Astrocyte (in vitro differentiated cells and primary cell): ENCODE measurements at places on chromosomes 4 and X. TPM values are rescaled to one million over a fixed set of nuclear protein-coding genes. Genes with fewer than 3 reads are reported as not detected.

GRCh38 chr4:22573198-22573597 is 57.3 kb upstream of the ADGRA3 start:
- H3K4me1 ChIP-seq: no peaks in the 10 kb centered on the region
- H3K27ac ChIP-seq: no peak overlapping the region
- no peak for DNase-seq

- no peak for DNase-seq
- no peaks in the 10 kb centered on the region for H3K36me3 ChIP-seq
- H3K27me3 ChIP-seq: no peaks in the 10 kb centered on the region
- H3K4me1 ChIP-seq: no peaks in the 10 kb centered on the region
- H3K27ac ChIP-seq: no peak overlapping the region
Measured at GRCh38 chrX:118654331-118654730, 73.1 kb upstream of the IL13RA1 start.

- no peak overlapping the region for H3K27ac ChIP-seq
- H3K4me1 ChIP-seq: no peaks in the 10 kb centered on the region
- no peaks in the 10 kb centered on the region for H3K36me3 ChIP-seq
- H3K27me3 ChIP-seq: no peaks in the 10 kb centered on the region
- peak; percentile 23 for DNase-seq
Measured at GRCh38 chr4:148216866-148217814, 225.1 kb downstream of the NR3C2 start.

- no peak overlapping the region for H3K4me3 ChIP-seq
- no peak overlapping the region for H3K27ac ChIP-seq
- H3K27me3 ChIP-seq: no peaks in the 10 kb centered on the region
- no peaks in the 10 kb centered on the region for H3K4me1 ChIP-seq
- DNase-seq: peak; percentile 71
- no peaks in the 10 kb centered on the region for H3K36me3 ChIP-seq
Measured at GRCh38 chrX:112654871-112655270, 24.9 kb downstream of the LHFPL1 start.

DNA sequence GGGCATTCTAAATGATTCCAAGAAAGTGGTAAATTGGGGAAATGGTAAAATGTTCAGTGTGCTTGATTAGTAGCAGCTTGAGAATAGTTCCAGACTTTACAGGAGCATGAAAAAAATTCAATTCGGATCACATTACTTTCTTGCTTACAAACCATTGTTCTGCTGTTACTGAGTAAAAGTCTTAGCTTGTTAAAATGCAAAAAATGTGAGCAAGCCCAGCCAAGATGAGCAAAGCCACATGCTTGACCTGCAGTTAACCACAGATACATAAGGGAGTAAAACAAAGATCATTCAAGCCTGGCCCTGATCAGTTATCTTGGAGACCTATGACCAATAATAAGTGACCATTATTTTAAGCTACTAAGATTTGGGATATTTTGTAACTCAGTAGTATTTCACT is 562.9 kb upstream of the MAGEB2 start:
- peaks cover 4% of the 10 kb centered on the region for H3K4me1 ChIP-seq
- DNase-seq: peak; percentile 86
- no peaks in the 10 kb centered on the region for H3K36me3 ChIP-seq
- H3K27me3 ChIP-seq: no peaks in the 10 kb centered on the region
- no peak overlapping the region for H3K4me3 ChIP-seq

DNA sequence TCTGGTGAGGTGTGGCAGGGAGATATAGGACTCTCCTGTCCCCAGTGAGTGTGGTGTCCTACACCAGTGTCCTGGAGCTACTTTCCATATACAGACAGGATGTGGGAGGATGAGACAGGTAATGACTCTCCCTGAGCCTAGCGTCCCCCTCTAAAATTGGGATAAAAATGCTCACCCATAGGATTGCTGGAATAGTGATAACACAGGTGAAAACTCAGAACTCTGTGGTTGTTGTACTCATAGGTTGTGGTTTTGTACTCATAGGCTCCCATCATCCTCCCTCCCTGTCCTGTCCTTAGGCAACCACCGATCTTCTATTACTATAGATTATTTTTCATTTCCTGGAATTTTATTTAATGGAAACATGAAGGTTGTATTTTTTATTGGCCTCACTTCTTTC is 60.7 kb upstream of the NXF3 start:
- DNase-seq: no peak
- no peaks in the 10 kb centered on the region for H3K27me3 ChIP-seq
- no peaks in the 10 kb centered on the region for H3K36me3 ChIP-seq
- H3K4me3 ChIP-seq: no peak overlapping the region

DNA sequence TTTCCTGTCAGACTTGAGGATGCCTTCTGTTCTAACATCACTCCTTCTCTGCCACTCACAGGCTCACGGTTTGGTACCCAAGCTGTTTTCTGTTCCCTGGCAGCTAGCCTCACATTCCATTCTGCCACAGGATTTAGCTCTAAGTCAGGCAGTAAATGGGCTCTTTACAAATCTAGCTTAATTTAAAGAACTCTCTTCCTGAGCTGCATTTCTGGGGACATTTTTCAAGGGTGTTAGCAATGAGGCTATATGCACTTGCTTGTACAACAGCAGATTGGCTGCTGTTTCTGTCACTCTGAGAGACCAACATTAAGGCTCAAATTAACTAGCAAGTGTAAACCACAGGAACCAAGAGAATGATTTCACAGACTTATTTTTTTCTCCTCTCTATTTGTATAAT is 337.8 kb upstream of the NOCT start:
- no peaks in the 10 kb centered on the region for H3K27me3 ChIP-seq
- no peak overlapping the region for H3K4me3 ChIP-seq
- peak; percentile 44 for DNase-seq
- H3K27ac ChIP-seq: no peak overlapping the region
- H3K36me3 ChIP-seq: no peaks in the 10 kb centered on the region
- H3K4me1 ChIP-seq: peaks cover 12% of the 10 kb centered on the region

DNA sequence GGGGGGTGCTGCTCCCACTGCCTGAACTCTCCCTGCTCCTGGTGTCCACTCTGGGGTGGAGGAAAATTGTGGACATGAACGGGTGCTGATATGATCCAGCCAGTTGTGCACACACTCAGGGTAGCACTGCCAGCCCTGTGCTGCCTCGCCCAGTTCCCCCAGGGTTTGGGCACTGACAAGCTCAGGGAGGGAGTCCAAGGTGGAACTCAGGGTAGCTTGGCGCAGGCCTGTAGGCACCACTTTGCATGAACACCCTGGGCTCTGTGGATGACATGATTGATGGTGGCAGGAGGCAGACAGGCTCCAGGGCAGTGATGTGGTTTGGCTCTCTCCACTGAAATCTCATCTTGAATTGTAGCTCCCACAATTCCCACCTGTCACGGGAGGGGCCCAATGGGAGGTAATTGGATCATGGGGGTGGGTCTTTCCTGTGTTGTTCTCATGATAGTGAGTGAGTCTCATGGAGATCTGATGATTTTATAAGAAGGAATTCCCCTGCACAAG is 572.0 kb upstream of the PABPC4L start:
- no peak overlapping the region for H3K27ac ChIP-seq
- H3K27me3 ChIP-seq: no peaks in the 10 kb centered on the region
- no peaks in the 10 kb centered on the region for H3K4me1 ChIP-seq
- H3K4me3 ChIP-seq: no peak overlapping the region
- DNase-seq: no peak

DNA sequence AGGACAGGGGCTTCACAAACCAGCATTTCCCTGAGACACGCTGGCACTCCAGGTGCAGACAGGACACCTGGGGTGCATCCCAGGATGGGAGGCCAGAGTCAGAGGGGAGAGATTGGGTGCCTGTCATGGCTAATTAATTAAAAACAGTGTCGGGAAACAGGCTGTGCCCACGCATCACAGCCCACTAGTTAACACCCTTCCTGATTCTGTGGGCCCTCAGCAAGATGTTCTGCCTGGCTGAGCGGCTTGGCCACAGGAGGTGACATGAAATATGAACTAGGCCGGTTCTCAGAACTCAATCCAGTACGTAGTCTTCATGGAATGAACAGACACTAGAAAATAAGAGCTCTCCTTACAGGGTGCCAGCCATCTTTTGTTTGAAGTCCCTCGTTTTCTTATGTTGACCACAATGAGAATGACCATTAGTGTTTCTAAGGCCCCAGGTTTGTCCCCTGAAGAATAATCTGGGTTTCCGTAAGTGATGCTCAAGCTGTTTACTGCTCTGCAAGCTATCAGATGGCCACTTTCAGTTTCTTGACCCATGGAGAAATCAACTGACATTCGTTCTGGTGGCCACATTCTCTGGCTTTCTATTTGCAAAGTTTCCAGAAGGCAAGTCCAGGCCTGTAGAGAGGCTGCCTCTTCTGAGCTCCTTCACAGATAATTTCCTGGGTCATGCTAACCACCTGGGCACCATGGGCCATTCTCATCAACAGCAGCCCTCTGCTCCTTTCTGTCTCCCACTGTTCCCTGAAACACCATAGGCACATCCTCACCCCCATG is 72.3 kb downstream of the SLC34A2 start:
- no peak overlapping the region for H3K27ac ChIP-seq
- no peak overlapping the region for H3K4me3 ChIP-seq
- no peak for DNase-seq
- H3K27me3 ChIP-seq: no peaks in the 10 kb centered on the region

- no peaks in the 10 kb centered on the region for H3K27me3 ChIP-seq
- H3K36me3 ChIP-seq: no peaks in the 10 kb centered on the region
Measured at GRCh38 chr4:4541040-4541631, 712 bp downstream of the STX18 start.

Gene REELD1
- total RNA-seq: not detected in 2 replicates

Gene BTC
- 0.20 and 0.26 TPM in 2 replicates for total RNA-seq
